Hair follicle dermal papilla cell (primary cell): ENCODE measurements at places on chromosomes 16 and 17. TPM values are rescaled to one million over a fixed set of nuclear protein-coding genes. Genes with fewer than 3 reads are reported as not detected.

CACNA1H gene
- total RNA-seq = under 0.01 TPM in 2 replicates

MEIOB gene
- total RNA-seq = 0.61 and 1.1 TPM in 2 replicates

UBFD1 gene
- total RNA-seq = 129 and 132 TPM in 2 replicates

CLTC gene
- 450 and 556 TPM in 2 replicates for total RNA-seq

RND2 gene
- total RNA-seq = 0.32 and 0.49 TPM in 2 replicates
